ENCODE measurements at places on chromosomes 6 and 20.

GRCh38 chr20:50513169-50514034, 3.2 kb downstream of the PTPN1 start:
- DNase-seq: no peak

GRCh38 chr6:36292170-36292569, 22.3 kb downstream of the PNPLA1 start:
- no peak for DNase-seq

- DNase-seq: no peak
These were observed 117.8 kb upstream of the ESR1 start for GRCh38 chr6:151689499-151690201.

- peak; percentile 62 for DNase-seq
These were observed 24.7 kb upstream of the CCN6 start for GRCh38 chr6:112029045-112029822.

DNA sequence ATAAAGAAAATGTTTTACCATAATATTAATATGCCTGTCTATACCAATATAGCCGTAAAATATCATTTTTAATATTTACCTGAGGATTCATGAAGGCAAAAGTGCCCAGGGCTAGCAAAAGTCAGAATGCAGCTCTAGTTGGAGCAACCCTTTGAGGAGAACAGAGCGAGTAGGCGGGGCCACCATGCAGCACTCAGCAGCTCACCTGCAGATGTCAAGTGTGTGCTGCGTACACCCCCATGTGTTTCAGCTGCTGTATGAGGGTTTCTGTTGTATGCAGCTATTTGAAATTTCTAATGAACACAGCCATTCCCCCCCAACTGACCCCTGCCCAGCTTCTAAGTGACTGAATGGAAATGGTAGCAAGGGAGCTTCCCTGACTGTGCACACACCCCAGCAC, 508.0 kb downstream of the QKI start:
- DNase-seq: no peak

DNA sequence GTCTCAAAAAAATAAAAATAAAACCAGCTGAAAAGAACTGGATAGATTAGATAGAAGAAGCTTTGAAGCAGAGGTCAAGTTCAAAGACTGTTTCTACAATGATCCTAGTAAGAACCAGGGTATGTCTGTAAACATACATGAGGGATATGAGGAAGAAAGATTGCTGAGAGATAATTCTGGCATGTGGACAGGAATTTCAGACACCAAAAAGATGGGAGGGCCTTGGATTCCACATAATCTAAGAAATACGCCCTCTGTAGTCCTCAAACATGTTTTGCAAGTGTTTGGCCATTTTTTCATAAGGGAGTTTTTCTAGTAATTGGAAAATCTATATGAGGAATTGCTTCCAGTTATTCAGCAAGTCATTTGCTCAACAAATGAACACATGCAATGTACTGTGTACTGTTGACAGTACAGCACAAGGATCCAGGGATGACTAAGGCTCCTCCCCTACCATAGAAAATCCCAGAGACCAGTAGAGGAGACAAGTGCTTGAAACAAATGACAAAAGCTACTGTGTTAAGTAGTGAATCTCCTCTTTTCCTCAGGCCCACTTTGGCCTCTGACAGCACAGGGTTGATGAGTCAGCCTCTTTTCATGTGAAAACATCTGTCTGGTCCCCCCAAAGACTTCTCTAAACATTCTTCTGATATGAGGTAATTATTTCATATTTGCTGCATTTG, 795.9 kb downstream of the MAFB start:
- DNase-seq: no peak

- DNase-seq: no peak
These were observed 8.7 kb downstream of the MTHFD1L start for GRCh38 chr6:150874179-150874578.

DNA sequence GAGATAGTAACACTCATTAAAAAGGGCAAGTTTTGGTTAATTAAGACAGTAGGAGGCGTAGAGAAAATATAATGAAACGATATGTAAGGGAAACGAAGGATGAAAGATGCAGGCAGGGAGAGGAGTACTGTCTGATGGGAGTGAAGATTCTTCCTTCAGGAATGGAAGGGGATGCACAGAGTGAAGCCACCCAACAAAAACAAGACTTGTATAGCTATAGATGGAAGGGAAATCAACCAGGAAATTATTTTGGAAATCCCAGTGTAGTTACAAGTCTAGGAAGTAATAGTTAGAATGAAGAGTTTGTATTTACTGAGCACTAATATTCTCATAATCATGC, 19.7 kb upstream of the HLA-DRB1 start:
- no peak for DNase-seq

GRCh38 chr6:33740794-33741193, 5.9 kb downstream of the IP6K3 start:
- no peak for DNase-seq

GRCh38 chr6:34526241-34526972, 29.7 kb downstream of the SPDEF start:
- DNase-seq: no peak

GRCh38 chr6:88174906-88175305, 8.8 kb upstream of the CNR1 start:
- no peak for DNase-seq

- DNase-seq: peak; percentile 8
These were observed 24.6 kb downstream of the ATG5 start for GRCh38 chr6:106300944-106301343.

DNA sequence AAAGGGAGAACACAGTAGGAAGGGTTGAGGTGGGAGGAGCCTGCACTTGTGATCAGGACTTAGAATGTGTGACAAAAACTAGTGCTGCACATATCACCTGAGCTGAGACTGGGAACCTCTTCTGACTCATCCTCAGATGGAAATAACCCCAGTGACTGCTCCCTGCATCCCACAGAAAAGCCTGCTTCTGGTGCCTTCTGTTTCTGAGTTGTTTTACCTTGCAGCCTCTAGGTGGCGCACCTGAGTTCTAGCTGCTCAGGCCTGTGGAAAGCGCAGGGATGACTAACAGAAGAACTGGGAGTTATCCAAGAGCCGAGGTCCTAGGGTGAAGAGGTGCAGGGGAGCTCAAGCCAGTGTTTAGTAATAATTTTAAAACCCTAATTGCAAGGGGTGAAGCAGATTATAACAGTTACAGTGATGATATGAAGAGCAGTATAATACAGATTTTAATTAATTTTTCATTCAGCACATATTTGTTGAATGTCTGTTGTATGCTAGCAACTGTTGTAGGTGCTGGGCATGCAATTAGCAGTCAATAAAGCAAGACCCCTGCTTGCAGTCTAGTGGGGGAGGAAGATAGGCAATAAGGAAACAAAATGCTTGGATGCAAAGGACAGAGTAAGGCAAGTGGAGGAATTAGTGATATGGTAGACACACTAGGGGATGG, 302.5 kb downstream of the DHX35 start:
- no peak for DNase-seq

- no peak for DNase-seq
These were observed 393.6 kb downstream of the ESR1 start for GRCh38 chr6:152201120-152201519.

GRCh38 chr6:34172961-34173775, 27.3 kb upstream of the GRM4 start:
- no peak for DNase-seq

DNA sequence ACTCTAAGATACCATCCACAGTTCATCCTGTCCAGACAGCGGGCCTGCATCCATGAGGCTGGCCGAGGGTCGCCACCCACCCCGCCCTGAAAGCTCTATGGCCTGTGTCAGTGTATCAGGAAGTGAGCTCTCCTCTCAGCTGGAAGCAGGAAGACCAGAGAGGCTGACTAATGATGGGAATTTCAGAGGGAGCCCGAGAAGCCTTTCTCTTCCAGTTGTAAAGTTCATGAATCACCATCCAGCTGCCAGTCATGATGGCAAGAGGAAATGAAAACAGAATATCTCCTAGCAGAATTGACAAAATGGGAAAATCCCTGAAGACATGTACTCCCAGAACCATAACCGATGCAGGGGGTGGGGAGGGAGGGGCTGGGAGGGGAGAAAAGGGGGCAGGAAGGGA, 109.6 kb upstream of the RPS6KA2 start:
- DNase-seq: no peak

Data from CD4-positive, alpha-beta T cell treated with Interleukin-6 at 100 ng/mL for 8 hours (primary cell).